ENCODE measurements at places on chromosomes 2 and 18.

- no peak for DNase-seq
Observed at GRCh38 chr18:69951182-69951581, 3.5 kb upstream of the CD226 start.

- no peak for DNase-seq
Observed at GRCh38 chr2:164496881-164497280, 124.4 kb downstream of the GRB14 start.

GRCh38 chr2:23567161-23567756 lies 182.3 kb downstream of the KLHL29 start:
- DNase-seq = no peak

DNA sequence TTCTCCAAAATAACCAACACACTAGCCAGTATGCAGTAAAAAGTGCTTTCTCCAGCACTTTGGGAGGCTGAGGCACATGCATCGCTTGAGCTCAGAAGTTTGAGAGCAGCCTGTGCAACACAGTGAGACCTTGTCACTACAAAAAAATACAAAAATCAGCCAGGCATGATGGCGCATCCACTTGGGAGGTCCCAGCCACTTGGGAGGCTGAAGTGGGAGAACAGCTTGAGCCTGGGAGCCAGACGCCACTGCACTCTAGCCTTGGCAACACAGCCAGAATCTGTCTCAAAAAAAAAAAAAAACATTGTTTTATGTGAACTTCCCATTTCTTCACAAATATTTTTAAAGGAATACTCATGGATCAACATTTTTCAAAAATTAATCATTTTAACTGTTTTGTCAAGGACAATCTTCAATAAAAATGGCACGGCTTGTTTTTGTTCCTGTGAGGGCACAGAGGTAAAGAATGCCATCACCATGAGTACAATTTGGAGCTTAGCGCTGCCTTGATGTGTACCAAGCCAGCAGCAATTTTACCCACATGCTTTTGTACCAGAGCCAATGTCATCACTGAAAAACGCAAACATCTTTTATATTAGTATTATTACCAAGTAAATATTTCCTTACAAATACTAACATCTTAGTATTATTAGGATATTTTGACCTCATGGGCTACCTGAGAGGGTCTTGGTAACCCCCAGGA lies 26.7 kb downstream of the RAB1A start:
- no peak for DNase-seq

DNA sequence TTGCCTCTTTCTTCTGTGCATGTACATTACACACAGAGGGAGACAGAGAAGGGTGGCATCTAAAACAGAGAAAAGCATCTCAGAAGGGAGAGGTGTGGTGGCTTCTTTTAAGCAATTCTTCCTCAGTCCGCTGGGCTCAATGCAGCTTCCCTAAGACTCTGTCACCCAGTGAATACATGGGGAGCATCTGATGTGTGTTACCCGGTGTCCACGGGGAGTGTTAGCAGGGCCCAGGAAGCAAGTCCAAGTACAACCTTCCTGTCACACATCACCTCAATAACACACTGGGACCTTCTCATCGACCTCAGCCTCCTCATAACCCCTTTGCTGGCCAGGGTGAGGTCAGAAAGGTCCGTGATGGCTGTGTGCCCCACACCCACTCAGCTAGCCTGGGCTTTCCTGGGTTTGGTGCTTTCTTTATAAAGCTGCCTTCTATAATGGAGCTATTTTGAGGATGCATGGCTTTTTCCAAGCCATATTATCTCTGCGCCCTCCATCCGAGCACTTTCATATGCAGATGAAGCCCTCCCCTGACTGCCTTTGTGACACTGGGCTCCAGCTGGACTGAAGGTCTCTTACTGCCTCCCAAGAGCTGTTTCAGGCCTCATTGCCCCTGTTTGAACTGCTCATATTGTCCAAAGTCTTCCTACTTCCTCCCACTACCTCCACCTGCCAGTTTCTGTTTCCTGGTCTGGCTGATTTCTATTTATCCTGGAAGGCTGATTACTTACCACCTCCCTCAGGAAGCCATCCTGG lies 21.4 kb downstream of the TNFRSF11A start:
- no peak for DNase-seq

- DNase-seq = no peak
Observed at GRCh38 chr18:62324181-62324828, 805 bp upstream of the TNFRSF11A start.

- no peak for DNase-seq
Observed at GRCh38 chr18:31998880-31999412, 19.7 kb upstream of the RNF125 start.

GRCh38 chr2:71150082-71150816 lies 19.8 kb downstream of the MPHOSPH10 start:
- DNase-seq = no peak

DNA sequence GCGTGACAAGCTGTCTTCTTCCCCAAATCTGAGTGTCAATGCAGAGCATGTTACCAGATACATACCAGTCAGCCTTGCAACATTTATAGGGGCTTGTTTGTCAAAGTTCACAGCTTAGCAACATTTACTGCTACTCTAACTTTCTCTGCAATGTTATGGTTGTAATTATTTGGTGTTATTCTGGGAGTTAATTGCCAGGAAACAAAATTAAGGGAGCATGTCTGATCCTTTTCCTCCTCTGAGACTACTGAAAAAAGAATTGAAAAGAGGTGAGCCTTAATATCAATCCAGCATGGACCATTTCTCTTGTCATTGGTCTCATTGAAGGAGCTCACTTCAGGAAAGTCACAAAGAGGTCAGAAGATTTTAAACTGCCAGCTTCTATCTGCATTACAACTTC lies 465.6 kb upstream of the LINC00305 start:
- no peak for DNase-seq

GRCh38 chr2:207812058-207812725 lies 42.5 kb upstream of the FZD5 start:
- no peak for DNase-seq

GRCh38 chr2:235979753-235980435 lies 188.3 kb downstream of the GBX2 start:
- DNase-seq = peak; percentile 56

DNA sequence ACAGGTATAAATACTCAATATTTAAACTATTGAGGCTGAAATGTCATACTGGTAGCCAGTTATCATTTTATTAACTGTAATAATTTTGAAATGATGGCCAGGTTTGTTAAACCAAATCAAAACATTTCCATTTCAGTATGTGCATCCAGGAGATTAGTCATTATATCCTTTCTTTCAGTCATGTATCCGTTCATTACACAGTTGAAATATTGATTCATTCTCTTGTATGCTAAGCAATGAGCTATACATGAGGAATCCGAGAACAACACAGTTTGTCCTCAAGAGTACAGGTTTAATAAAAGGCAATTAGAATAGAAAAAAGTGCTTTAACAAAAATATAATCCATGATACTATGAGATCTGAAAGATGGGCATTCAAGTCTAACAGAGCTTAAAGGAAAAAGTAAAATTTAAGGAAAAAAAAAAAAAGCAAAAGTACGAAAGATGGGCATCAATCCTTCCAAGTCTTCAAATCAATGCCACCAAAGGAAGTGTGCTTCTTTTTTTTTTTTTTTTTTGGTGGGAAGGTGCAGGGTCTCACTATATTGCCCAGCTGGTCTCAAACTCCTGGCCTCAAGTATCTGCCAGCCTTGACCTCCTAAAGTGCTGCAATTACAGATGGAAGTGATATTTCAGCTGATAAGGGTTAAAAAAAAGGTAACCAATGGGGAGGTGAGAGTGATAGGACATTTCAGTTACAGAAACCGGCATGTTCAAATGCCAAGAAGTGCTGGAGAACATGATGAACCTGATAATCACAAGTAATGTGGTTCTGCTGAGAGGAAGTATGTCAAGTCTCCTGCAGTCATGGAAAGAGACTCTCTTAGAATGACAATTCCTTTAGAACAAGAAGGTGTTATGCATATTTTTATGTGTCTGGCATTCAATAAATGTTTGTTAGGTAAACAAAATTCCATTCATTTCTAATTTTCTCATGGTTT lies 35.8 kb downstream of the PUM2 start:
- no peak for DNase-seq

GRCh38 chr2:119431155-119431975 lies at the start of gene TMEM37:
TSS of gene TMEM37 (plus strand) at chr2:119431854. CDS start at chr2:119431904, 50 bp downstream.
- DNase-seq = peak; percentile 77

DNA sequence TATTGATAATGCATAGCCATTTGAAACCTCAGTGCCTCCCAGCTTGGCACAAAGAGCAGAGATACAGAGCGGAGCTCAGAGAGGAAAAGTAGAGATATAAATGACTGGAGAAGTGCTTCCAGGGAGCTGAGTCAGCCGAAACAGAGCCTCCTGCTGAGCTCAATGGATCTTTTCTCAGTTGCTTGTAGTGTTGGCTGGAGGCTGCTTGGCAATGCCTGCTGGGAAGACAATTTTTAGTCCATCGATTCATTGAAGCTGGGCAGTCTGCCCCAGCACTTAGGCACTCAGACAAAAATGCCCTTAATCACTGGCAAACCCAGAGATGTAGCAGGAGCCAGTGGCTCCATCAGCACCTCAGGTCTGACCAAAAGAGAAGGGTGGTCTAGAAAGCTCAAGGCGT lies 81.3 kb upstream of the SETBP1 start:
- no peak for DNase-seq

GRCh38 chr2:165899311-165899710 lies 54.3 kb downstream of the TTC21B start:
- no peak for DNase-seq

DNA sequence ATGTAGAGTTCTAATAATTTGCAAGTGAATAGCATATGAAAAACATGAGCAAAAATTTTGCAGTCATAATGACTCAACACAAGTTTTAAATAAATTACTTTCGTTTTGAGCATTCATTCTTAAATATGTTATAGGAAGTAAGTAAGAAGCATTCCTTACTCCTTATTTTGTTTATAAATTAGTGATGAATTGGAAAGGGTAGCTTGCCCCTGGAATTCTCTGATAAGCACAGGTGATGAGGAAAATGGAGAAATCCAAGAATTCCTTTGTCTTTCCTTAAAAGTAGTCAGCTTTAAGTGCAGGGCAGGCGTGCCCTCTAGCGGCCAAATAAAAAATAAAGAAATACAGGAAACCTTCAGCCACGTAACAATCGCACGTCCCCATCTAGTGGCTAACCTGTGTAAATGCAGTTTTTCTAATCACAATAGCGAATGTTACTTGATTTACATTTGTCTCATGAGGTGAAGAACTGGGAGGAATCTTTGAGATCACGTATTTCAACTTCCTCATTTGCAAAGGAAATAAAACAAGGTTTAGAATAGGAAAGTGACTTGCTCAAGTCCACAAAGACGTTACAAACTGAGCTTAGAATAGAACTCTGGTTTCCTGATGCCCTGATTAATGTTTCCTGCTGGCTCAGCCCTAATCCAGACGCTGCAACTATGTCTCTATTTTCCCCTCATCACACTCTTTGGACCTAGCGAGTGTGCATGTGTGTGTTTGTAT lies 47.2 kb upstream of the ZNG1B start:
- no peak for DNase-seq

- no peak for DNase-seq
Observed at GRCh38 chr18:22667616-22668422, 250.1 kb upstream of the CTAGE1 start.

DNA sequence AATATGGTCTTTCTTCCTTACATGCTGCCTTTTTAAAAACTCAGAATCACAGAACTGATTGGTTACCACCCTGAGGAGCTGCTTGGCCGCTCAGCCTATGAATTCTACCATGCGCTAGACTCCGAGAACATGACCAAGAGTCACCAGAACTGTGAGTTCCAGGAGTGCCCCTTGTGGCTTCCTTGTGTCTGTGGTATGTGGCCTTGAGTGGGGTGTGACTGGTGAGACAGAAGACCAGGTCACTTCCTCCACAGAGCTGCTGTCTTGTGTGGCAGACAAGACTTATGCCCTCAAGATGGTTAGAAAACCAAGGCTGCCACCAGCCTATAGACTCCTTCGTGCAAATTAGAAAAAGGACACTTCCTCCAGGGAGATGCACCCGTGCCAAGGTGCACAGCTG lies 72.6 kb downstream of the EPAS1 start:
- DNase-seq = no peak

GRCh38 chr18:76518860-76519538 lies 24.0 kb upstream of the ZNF516 start:
- no peak for DNase-seq

DNA sequence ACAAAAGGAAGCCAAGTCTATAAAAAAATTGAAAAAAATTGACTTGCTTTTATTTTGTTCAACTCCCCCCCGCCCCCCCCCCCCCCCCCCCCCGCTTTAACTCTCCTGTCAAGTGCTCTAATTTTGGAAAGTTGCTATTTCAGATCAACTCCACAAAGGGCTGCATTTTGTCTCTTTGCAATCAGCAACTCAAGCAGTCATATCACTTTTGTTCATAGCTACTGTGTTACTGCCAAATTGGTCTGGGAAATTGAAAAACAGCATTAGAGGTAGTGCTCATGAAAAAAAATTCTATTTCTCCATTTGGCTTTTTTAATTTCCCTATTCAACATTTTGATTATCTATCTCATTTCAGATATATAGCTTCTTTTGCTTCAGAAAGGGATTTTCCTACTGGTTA lies 531.8 kb downstream of the LRP1B start:
- no peak for DNase-seq

GRCh38 chr18:44682871-44683221 lies 2.2 kb downstream of the SETBP1 start:
- DNase-seq = no peak

DNA sequence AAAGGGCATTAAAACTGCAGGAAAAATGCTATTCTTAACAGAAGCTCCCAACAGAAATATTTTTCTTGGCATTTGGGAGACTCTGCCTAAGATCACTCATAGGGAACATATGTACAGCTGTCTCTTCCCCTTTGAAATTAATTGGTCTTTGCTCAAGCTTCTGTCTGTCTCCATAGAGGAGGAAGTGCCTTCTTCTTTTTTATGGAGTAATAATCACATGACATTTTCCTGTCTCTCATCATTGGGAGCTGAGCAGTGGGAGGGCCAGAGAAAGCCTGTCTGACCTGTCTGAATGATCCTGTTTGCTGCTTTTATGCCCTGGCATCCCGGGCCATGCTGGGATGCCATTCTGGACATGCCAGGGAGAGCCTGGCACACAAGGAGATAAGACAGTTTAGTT lies 145.6 kb downstream of the AQP4 start:
- DNase-seq = no peak

GRCh38 chr2:134532537-134532936 lies 186.3 kb downstream of the TMEM163 start:
- DNase-seq = no peak

- DNase-seq = no peak
Observed at GRCh38 chr2:25400169-25400568, 58.4 kb upstream of the DNMT3A start.

- DNase-seq = no peak
Observed at GRCh38 chr2:234388591-234388990, 108.3 kb downstream of the ARL4C start.

- no peak for DNase-seq
Observed at GRCh38 chr2:120109186-120110061, 96.5 kb downstream of the EPB41L5 start.

GRCh38 chr2:217722883-217723472 lies 279.8 kb downstream of the TNS1 start:
- no peak for DNase-seq

GRCh38 chr2:134235510-134236144 lies 18.2 kb upstream of the MGAT5 start:
- DNase-seq = no peak
